ENCODE measurements at places on chromosomes 2 and 18.

DNA sequence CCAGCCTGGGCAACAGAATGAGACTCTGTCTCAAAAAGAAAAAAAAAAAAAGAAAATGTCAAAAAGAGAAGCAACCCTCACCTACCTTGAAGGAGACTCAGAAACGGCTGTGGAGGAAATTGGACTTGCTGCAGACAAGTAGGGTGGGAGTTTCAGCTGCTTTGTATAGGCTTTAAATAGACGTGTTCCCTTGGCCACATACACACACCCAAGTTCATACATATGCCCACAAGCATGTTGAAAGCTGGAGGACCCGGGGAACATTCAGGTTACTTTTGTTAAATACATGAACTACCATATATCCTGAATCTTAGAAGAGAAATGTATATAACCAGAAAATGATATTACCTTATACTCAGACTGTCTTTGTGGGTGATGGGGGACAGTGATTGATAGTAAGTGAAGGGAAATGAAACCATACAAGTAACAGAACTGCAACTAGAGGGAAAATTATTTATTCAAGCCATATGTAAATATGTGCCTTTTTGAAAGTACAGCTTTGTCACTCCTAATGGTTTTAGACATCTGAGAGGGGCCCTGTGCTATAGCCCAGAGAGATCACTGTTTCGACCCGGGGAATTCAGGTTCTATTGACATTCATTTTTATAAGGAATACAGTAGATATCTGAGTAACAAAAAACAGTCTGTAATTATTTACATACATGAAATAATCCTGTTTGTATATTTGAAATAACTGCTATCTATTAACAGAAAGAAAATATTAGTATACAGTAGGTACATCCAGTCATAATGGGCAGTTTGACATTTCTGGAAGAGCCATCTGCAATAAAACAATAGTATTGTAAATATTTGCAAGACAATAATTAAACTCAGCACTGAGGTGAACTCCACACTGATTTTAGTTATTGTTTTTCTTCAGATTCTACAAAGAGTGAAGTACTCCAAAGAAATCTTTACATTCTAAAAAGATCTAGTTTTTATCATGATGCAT, 48.0 kb upstream of the TGIF1 start:
- no peak for DNase-seq

DNA sequence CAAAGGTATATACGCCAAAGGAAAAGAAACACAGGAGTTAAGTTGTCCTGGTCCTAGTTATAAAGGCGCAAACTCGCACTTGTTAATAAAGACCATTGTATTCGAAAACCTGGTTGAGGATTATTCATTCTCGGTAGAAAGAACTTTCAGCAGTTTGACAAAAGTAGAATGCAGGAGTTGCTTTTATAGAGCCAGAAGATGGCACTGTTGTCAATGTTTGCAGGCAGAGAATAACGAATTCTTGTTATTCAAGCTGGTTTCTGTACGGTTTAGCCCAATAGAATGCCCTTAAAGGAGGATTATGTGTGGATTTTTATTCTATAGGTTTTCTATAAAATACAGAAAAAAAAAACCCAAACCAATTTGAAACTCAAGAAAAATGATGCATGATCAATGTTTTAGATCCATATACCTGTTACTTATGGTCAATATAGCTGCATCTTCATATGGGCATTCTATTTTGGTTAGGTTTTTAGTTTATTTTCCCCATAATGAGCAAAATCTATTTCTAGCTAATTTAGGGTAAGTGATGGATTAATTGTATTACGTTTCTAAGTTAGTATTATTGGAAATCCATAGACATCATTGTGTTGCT, 510.3 kb downstream of the PLCL1 start:
- no peak for DNase-seq

GRCh38 chr2:46009772-46010171, 287.4 kb upstream of the EPAS1 start:
- no peak for DNase-seq

DNA sequence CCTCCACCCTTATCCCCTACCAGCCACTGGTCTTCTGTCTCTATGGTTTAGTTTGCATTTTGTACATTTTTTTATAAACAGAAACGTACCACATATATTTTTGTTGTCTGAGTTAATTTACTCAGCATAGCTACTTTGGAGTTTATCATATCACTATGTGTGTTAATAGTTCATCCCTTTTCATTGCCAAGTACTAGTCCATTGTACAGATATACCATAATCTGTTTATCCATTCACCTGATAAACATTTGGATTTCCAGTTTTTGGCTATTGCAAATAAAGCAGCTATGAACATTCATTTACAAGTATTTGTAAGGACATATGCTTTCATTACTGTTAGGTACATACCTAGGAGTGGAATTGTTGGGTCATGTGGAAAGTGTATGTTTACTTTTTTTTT, 123.6 kb downstream of the RHBDD1 start:
- no peak for DNase-seq

DNA sequence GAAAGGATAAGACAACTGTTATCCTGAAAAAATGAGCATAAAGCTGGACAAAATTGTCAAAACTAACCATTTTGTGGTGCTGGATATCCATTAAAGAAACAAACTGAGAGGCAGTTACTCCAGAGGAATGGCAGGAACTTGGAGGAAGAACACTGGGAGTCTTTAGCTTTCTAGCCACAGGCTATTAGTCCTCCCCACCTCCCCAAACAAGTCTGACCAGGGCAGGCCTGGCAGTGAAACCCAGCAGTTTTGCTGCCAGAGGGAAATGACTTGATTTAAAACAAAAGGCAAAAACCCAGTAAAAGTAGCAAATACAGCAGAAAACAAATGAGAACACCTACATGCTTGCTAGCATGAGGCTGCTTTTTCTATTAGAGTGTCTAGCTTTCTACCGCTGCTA, 34.9 kb downstream of the OSBPL1A start:
- DNase-seq: no peak

DNA sequence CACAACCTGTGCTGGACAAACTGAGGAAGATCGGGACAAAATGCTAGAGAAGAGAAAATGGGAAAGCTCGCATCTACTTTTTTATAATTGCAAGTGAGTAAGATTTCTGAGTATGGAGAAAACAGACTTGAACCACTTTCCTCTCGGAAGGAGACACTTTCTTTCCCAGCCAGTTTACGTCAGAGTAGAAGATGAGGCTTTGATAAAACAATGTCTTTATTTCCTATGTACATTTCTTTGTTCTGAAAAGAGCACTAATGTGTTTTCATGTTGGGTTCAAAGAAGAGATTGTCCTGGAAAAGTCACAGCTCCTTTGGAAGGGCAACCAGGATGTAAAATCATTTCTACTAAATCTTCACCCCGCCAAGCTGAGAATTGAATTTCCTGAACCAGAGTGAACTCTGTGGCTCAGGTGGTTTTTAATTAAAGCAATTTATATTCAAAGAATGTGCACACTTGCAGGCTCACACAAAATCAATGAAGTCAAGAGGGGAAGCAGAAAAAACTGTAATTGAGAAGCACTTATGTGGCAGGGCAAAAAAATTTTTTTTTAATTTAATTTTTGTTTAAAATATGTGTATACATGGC, 23.4 kb upstream of the ITGA6 start:
- DNase-seq: no peak

GRCh38 chr2:207594264-207594663, 30.9 kb downstream of the METTL21A start:
- no peak for DNase-seq

- DNase-seq: no peak
These were observed 290.7 kb downstream of the CYP26B1 start for GRCh38 chr2:71856773-71857525.

DNA sequence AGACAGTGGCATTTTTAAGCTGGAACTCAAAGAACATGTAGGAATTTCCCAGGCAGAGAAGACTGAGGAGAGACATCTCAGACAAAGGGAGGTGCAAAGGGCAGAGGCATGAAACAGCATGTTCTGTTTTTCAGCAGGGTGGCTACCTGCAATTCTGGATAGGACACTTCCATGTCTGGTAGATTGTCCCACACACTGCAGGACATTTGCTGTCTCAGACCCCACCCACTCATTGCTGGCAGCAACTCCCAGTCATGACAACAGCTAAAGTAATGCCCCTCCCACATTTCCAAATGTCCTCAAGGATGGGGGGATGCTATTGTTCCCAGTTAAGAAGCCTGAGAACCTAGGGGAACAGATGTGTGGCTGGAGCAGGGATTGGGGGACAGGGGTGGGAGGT, 40.8 kb downstream of the ANKRD44 start:
- DNase-seq: no peak

DNA sequence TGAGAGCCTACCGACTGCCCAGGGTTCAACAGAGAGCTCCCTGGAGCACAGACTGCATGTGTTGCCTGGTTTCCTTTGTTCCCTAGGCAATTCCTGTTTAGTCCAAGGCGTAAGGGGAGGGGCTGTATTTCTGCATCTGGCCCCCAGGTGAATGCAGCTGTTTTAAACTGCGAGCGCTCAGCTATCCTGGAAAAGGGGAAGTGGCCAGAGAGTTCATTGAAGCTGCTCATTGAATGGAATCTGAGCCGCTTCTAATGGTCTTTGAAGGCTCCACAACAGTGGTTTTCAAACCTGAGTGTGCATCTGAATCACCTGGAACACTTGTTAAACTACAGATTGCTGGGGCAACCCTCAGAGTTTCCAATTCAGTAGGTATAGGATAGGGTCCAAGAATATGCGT, 18.1 kb downstream of the MAPK4 start:
- no peak for DNase-seq

- no peak for DNase-seq
These were observed 761 bp downstream of the ST8SIA5 start for GRCh38 chr18:46756025-46756558.

Measured in 8988T (cell line).